ENCODE measurements at places on chromosomes 4 and X.

DNA sequence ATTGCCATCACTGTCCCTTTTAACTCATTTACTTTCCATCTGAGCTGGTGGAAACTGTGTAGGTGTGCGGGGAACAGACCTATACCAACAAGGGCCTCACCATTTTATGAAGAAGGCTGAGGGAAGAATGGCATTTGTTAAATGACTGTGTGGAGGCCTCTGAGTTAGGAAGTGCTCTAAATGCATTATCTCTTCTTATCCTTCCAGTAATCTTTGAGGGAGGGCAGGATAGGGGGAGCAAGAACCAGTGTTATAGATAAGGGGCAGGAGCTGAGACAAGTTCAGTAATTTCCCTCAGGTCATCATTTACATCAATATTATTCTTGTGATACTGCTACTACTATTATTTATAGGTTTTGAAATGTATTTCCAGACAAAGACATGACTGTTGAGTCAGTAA is 122.4 kb upstream of the PDLIM3 start:
- DNase-seq, result no peak

DNA sequence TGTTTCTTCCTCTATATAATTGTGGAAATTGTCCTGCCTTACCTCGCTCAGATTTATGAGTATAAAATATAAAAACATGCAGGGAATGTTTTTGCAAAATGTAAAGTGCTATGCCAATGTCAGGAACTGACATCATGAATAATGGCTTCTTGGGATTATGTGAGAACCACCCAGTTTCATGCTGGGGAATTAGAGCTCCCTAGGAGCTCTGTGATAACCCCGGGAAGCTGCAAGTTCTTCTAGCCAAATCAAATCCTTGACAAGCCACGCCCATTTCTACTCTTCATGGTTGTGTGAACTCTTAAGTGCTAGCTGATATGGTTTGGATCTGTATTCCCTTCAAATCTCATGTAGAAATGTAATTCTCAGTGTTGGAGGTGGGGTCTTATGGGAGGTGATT is 85.9 kb upstream of the PAK3 start:
- DNase-seq, result no peak

- peak; percentile 49 for DNase-seq
Observed at GRCh38 chr4:54063229-54063628, 1.2 kb downstream of the CHIC2 start.

DNA sequence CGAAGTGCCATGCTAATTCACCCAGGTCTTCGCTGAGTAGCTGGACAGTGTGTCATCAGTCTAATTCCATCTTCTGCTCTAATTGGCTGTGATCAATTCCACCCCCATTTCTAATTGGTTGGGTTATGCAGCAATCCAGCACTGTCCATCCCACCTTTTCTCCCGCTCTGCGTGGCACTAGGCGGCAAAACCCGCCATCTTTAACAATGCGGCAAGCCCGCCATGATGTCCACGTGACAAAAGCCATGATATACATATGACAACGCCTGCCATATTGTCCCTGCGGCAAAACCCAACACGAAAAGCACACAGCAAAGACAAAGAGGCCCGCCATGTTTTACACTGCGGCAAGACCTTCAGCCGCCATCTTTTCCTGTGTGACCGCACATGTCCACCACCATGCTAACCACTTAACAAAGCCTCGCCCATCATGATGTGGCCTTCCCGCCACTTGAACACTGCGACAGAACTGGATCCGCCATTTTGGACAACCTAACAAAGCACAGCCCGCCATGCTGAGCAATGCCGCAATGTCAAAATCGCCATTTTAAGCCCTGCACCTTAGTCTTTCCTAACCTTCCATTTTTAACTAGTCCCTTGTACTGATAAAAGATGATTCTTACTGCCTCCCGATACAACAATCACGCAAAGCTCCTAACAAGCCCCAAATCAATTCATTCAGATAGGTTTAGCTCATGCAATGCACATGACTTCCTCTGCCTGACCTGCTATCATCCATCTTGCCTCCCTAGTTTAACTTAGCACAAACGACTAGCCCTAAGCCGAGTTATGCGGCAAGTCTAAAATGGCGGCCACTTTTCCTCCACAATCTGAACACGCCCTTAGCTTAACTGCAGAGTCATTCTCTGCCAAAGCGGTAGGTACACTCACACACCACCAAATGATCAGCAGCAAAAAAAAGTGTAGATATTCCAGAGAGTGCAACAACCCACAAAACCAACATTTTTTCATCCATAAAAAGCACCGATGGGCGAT is 288.3 kb downstream of the CHIC1 start:
- no peak for DNase-seq

DNA sequence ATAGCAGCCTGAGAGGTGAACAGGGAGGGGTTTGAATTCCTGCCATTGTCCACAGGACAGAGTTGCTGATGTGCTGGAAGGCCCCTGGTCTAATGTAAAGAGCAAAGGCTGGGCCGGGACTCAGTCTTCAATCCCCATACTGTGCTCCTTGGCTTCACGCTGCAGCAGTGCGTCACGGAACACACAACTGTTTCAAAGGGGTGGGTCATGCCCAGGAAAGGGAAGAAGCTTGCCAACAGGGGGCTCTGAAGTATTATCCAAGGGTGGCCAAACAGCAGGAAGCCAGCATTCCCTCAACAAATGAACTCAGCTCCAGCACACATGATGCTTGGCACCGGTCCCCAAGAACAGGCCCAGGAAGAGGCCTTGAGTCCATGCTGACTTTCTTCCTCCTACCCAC is 122.5 kb downstream of the NFKB1 start:
- peak; percentile 83 for DNase-seq

GRCh38 chrX:111861605-111862004 is 14.4 kb upstream of the TRPC5OS start:
- no peak for DNase-seq

DNA sequence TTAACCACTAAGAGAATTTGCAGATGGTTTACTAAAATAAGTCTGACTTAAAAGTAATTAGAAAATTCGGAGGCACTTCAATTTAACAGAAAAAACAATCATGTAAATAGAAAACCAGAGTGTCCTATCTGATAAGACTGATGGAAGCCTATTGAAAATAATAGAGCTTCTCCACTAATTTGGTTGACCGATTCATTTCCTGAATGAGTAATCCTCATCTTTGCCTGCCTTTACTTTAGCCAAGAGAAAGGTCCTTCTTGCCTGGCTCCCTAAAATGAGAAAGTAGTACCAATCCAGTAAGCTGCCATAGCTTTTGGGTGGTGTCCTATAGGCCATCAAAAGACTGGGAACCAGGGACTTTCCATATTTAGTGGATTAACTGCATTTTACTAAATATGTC is 48.4 kb downstream of the KCNIP4 start:
- no peak for DNase-seq

DNA sequence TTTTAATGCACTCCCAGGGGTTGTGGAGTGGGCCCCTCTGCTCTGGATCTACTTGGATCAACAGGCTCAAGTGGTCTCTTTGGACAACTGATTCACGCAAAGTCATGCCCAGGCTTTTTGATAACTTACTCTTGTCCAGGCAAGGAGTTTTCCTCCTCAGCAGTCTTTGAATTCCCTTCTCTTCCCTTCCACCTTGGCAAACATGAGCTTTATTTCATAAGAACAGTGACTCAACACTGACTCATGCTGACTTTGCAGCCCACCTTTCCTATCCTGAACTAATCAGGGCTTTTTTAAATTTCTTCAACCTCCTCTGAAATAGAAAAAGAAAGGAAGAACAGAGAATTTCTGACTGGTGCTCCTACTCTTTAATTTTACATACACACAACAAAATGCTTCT is 132.1 kb upstream of the LDB2 start:
- DNase-seq, result peak; percentile 90

DNA sequence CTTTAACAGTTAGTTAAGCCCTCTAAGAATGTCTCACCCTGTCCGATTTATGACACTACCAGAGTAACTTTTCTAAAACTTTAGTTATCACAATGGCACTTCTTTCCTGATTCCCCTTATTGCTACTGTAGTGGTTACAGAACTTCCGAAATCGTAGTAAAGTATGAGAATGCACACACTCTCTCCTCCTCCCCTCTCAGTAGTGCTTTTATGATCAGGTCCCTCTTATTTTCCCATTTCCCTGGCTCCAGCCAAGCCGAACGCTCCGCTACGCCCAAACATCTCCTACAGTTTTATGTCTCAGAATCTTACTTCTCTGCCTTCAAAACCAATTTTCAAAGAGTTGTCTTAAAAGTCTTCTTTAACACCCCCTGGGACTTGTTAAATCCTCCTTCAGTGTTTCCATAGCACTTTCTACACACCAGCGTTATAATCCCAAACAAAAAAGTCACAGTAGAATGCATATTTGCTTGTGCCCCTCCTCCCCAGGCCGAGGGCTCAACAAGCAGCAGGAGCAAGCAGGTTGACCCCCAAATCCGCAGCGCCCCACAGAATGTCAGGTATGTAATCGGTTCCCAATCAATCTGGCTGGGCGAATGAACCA is 671 bp downstream of the HPF1 start:
- no peak for DNase-seq

GRCh38 chr4:89217604-89218003 is 90.0 kb downstream of the GPRIN3 start:
- DNase-seq, result no peak

GRCh38 chr4:42566835-42567234 is 90.1 kb downstream of the ATP8A1 start:
- DNase-seq, result no peak

DNA sequence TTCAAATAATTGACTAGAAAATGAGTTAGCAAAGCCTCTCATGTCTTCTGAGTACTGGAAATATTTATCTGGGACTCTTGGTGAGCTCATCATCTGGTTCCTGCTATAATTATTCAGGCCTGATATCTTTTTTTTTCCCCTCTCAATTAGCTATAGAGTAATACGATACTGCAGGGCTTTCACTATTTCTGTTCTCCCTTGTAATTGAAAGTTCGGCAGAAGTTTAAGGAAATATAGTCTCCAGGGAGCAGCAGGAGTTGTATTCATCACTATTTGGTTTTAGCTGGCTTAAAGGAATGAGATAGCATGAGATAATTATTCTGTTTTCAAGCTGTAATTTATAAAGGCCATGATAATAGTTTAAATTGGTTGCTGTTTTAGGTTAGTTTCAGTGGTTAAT is 378.6 kb upstream of the EPHA5 start:
- DNase-seq, result peak; percentile 28

DNA sequence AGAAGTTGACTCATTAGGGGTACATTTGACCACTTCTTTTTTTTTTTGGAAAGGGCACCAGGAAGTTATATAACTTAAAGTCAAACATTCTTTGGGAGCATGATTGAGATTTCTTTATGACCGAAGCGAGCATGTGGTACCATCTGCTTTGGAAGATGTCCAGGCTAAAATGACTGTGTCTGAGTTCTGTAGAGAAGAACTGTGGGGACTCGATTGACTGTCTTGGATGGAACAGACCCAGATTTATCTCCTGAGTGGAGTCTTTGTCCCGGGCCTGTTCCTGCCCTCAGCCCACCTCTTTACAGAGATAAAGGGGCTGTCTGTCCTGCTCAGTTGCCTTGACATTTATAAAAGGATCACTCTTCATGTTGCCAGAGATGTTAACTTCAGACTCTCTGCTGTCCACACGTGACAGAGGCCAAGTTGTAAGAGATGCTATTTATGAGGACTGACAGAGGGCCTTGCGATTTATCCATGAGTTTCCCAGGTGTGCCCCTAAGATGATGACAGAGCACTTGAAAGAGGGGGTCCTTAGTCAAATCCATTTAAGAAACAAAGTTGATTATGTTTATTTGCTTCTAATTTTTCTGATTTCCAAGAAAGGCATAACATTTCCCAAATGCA is 16.8 kb downstream of the SMIM20 start:
- DNase-seq, result no peak

GRCh38 chrX:93264261-93265002 is 408.9 kb downstream of the NAP1L3 start:
- no peak for DNase-seq

- DNase-seq, result peak; percentile 33
Observed at GRCh38 chr4:148998719-148999118, 556.5 kb upstream of the NR3C2 start.

GRCh38 chrX:11267425-11267824 is 25.8 kb upstream of the AMELX start:
- peak; percentile 4 for DNase-seq

DNA sequence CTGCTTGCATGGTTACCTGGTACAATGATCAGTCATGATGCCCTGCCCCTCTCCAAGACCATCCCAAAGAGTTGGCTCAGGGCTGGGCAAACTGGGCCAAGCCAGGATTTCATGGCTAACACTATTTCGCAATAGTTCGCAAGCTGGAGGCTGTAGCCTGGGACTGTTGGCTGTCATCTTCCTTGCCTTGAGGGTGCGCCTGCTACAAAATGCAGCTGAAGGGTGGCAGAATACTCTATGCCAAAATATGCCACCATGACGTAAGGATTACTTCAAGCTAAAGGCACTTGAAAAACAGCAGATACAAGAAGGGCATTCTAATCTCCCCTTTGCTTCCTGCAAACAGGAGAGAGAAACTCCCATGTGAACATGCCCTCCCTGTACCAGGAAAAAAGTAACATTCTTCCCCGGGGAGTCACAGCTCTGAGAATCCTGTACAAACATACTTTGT is 21.0 kb downstream of the SAT1 start:
- peak; percentile 31 for DNase-seq

DNA sequence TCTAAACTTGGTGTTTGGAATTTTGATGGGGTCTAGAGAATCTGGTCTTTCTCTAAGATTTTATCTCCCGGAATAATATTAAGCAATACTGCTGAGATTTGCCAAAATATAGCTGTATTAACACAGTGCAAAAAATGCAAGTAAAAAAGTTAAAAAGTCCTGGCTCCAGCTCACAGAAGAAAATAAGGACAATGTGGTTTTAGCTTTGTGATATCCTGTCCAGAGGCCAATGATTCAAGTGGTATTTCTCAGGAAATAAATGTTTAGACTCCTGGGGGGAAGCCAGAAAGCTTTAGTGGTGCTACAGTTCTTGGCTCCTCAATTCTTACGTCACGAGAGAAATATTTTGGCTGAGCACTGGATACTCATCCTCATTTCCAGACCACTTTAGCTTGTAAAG is 40.9 kb upstream of the IL13RA2 start:
- peak; percentile 96 for DNase-seq

DNA sequence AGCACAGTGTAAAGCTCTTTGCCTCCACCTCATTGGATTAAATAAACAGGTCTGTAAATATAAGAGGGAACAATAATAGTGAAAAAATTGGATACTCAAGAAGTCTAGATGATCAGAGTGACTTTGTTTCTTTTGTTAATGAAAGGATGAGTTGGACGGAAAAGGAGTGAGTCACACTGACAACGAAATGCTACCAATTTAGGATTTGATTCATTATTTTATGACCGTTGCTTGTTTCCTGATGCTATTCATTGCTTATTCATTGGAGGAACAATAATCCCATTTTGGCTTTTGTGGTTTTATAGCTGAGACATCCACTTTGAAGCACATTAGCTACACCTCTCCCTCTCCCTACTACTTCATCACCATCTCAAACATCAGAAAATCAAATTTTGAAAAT is 74.4 kb upstream of the DYNLT3 start:
- peak; percentile 53 for DNase-seq

- DNase-seq, result no peak
Observed at GRCh38 chrX:16278927-16279326, 111.6 kb downstream of the MAGEB17 start.

GRCh38 chrX:7093305-7093704 is 54.2 kb upstream of the STS start:
- no peak for DNase-seq

GRCh38 chr4:25178838-25179261 is 18.6 kb upstream of the SEPSECS start:
- DNase-seq, result no peak

Data from fibroblast of upper back skin (primary cell).